OCI-LY7 (cell line): ENCODE measurements at places on chromosomes 5 and 9.

DNA sequence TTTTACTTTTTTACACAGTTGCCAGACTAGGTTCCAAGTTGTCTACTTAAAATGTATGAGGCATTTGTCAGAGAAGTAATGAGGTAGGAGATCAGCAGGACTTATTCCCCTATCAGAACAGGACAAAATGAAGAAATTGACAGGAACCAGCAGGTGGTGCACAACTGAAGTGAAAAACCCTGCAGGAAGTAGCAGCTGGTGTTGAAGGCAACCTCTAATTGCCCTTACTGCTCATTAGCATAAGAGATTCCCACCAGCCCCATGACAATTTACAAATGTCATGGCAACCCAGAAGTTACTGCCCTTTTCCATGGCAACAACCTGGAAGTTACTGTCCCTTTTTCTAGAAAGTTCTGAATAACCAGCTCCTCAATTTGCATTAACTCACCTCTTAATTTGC is 5.4 kb downstream of the PCDHB15 start:
- DNase-seq: peak; percentile 19

DNA sequence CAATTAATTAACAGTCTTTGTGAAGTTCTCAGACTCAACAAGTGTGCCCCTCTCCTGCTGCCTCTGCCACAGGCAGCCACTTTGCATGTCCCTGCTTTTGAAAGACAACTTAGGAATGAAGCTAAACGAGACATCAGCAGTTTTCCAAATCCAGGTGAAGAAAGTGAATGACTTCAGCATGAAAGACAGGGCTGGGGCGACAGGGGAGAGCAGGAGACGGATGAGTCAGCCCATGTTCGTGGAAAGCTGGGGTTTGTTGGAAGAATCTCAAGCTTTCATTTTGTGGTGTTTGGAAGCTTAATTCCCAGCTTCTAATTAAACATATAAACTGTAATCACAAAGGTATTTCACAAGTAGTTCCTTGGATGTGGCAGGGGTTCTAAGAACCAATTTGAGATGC is 207.8 kb upstream of the MAP3K1 start:
- no peak for DNase-seq

GRCh38 chr5:93186076-93186682 is 394.8 kb downstream of the NR2F1-AS1 start:
- no peak for DNase-seq

- no peak for DNase-seq
Measured at GRCh38 chr9:77983320-77983662, 48.3 kb downstream of the GNAQ start.

DNA sequence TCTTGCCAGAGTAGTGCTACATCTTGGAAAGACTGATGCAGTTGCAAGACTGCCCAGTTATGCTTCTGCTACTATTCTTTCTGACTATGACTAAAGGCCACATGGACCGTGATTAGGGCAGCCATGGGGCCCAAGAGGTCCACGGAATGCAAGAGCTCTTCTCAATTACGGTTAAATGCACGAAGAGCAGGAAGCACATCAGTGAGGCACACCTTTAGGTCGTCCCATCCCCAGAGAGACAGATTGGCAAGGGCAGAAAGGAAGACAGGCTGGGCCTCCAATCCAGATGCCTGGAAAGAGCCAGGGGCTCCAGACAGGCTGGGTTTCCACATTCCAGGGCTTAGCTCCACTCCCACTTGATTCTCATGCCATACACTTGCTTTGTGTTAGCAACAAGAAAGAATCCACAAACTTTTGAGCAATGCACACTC is 132.3 kb upstream of the SLIT3 start:
- no peak for DNase-seq

DNA sequence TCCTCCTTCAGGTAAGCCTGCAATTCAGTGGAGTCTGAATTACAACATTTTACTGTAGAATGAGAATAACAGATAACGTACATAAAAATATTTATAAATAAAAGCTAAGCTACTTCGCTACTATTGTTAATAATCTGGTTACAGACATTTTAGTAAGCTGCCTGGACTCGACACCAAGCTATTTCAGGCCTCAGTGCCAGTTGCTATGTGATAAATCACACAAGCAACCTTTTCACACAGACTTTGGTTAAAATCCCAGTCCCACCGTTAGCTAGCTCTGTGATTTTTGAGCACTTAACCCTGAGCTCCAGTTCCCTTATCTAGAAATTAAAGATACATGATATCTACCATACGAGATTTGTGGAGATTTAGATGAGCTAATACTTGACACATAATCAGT is 99.9 kb downstream of the RFK start:
- no peak for DNase-seq

DNA sequence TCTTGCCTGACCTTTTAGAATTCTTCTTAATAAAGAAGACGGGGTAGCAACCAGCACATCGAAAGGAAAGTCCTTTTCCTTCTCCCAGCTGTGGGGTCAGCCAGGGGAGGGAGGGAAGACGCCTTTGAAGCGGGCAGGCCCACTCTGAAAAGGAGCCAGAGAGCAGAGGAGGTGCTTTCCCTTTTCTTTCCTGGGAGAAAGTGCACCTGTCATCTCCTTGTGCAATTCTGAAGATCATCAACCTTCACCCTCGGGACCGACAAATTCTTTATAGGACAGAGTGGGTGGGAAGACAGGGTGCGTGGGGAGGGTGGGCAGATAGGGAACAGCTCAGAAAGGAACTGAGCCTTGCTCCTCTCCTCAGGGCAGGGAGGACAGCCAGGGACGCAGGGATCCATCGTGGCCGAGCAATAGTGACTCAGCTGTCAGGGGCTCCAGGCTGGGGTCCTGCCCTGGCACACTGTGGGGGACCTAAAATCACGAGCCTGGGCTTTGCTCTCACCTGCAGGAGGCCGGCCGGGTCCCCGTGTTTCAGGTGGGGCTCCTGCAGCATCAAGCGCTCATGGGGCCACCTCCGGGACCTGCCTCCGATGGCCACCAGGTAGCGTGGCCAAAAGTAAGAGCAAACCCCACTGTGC is 141.0 kb downstream of the OLFM1 start:
- no peak for DNase-seq

DNA sequence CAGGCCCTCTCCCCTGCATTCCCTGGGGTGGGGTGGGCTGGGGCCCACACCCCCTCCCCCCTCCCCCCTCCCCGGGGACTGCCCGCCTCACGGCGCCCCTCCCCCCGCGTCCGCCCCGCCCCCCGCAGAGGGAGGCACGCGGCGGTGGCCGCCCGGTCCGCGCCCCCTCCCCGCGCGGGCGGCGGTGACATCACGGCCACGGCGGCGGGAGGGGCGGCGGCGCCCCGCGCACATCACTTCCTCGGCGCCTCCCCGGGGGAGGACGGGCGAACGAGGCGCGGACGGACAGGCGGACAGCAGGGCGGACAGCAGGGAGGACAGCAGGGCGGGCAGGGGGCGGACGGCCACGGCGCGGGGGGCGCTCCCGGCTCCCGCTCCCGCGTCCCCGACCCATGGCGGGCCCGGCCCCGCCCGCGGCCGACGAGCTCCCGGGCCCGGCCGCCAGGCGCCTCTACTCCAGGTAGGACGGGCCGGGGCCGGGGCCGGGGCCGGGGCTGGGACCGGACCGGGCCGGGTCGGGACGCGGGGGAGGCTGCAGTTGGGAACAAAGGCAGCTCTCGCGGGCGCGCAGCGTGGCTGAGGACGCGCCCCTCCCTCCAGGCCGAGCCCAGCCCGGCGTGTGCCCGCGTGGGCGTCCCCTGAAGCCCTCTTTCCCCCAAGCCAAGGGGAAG is at the start of gene GPSM1:
Gene GPSM1 (plus strand): TSS at position 236 of the 671 bp plus-strand sequence. CDS start 157 bp downstream, at position 393.
- DNase-seq: no peak

DNA sequence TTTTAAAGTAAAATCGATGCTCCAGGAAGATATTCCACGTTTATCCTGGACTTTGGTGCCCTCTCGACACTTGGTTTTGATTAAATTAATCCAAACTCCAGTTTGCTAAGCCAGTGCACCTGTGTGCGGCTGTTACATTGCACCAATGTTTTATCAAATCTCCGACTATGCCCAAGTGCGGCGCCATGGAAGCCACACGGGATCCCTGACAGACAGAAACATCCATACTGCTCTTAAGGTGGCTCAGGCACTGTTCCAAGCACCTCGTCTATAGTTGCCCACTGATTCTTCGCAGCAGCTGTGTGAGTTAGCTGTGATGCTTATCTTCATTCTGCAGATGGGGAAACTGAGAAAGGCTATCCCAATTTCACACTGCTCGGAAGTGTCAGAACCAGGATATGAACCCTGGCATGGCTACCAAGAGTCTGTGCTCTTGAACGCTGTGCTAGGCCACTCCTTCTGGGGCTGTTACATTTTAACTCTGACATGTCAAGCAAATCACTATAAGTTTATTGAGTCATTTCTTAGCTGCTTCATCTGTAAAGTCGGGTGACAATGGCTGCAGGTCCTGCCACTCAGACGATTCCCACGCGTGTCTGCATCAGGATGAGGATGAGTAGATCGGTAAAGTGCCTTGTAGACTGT is 113.0 kb downstream of the ADAMTS2 start:
- no peak for DNase-seq

- DNase-seq: no peak
Measured at GRCh38 chr9:23551311-23551721, 274.7 kb downstream of the ELAVL2 start.

GRCh38 chr5:74376187-74376586 is 264.3 kb downstream of the ENC1 start:
- DNase-seq: no peak

DNA sequence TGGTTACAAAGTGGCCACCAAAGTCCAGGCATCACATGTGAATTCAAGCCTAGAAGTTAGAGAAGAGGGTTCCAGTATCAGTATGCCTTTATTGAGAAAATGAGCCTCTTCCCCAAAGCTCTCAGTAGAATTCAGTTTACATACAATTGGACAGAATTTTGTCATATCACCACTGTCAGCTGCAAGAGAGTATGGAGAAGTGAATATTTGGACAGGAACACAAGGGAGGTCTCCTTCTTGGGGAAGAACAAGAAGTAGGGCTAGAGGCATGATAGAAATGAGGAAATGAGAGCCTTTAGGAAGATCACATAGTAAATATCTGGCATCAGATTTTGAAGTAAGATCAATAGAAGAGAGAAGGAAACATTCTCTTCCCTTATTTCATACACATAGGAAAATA is 27.8 kb upstream of the VLDLR start:
- no peak for DNase-seq

DNA sequence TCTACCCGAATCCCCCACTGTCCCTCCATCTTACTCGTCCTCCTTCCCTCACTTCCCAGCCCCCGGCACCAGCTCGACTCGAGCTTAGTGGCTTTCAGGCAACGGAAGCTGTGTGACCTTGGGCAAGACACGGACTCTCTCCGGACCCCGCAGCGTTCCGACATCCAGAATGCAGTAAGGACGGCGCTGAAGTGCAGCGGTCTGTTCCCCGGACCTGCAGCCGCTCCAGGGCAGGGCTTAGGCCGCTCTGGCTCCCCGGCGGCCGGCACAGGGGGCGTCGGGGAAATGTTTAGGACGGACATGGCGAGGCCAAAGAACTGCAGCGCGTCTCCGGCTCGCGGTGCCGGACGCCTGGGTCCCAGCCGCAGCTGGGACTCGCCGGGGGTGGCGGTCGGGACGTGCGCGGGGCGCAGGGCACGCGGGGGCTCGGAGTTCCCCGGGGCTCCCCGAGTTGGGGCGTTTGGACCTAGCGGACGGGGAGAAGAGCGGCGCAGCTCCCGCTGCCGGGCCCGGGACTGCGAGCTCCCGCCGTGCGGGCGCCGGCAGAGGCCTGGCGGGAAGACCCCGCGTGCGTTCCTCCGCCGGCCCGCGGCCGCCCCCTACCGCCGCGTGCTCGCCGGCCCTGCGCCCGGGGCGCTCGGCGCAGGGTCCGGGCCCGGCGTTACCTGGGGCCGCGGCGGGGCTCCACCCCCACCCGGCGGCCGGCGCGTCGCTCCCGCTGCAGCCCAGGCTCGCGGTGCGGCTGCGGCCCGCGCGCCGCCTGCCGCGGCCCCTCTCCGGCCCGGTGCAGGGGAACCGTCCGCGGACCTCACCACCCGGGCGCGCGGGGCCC is 5.6 kb upstream of the RNF44 start:
- peak; percentile 82 for DNase-seq

- peak; percentile 7 for DNase-seq
Measured at GRCh38 chr9:7313389-7313788, 486.2 kb downstream of the DMAC1 start.

DNA sequence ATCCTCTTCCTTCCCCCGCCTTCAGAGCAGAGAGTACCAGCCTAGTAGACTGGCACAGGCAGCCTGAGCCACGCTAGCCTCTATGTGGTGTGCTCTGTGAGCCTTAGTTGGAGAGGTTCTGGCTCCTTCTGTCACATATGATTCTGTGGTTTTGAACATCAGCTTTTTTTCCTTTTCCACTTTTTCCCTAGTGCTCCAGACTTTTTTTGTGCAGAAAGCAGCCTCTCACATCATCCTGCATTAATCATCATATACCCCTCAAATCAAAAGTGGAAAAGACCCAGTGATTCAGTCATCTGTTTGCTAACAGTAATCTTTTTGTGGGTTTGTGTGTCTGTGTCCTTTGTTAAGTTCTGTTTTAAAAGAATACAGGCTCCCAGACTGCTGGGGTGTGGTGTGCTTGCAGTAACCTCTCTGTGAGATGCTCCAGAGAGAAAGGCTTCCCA is 663.9 kb upstream of the RGMB start:
- DNase-seq: no peak

GRCh38 chr5:143319437-143320227 is 83.9 kb downstream of the NR3C1 start:
- DNase-seq: no peak

GRCh38 chr5:172958331-172959046 is 735 bp upstream of the RPL26L1 start:
- DNase-seq: peak; percentile 67

DNA sequence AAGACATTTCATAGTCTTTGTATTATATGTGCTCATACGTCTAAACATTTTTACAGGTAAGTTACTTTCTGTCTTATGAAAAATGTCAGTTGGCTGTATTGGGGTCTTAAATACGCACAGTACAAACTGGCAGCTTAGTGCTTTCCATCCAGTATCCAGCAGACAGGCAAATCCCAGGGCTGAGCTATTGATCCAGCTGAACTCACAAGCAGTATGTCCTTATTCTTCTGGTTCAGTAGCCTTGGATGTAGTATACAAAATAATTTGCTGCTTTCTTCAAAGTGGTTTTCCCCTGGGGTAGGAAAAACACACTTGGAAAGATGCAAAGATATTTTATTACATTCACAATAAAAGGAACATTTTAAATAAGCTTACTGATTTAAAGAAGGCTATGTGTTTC is 617.2 kb downstream of the NR2F1-AS1 start:
- no peak for DNase-seq

- no peak for DNase-seq
Measured at GRCh38 chr9:38305582-38305981, 86.9 kb upstream of the ALDH1B1 start.

DNA sequence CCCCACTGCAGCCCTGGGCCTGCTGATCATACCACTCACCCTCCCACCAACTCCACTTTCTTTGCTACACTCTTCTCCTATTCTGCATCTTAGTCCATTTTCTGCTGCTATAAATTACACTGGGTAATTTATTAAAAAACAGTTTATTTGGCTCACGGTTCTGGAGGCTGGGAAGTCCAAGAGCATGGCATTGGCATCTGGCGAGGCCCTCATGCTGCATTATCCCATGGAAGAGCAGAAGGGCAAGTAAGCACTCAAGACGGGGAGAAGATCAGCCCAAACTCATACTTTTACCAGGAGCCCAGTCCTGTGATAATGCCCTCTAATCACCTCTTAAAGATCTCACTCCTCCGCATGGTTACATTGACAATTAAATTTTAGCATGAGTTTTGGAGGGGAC is 9.4 kb downstream of the GLIPR2 start:
- no peak for DNase-seq
